SJCRH30 (cell line): ENCODE measurements at places on chromosomes 11 and 22. TPM values are rescaled to one million over a fixed set of nuclear protein-coding genes. Genes with fewer than 3 reads are reported as not detected.

DNA sequence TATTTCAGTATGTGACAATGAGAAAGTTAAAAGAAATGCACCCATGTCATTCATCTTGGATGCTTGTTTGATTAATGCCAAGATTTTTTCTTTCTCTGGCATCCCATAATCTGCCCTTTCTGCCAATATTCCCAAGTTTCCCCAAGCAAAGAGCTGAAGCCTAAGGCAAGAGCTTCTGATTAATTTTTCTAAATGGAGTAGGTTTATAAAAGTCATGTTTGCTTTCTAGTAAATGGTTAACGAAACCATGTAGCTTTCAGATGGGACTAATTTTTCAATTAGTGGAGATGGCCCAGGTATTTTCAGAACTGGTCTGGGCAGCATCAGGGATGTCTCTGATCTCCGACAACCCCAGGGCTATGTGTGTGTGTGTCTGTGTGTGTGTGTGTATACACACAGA, 55.3 kb downstream of the LRRC4C start:
- H3K36me3 ChIP-seq = no peaks in the 10 kb centered on the region
- H3K4me3 ChIP-seq = no peak overlapping the region
- no peaks in the 10 kb centered on the region for H3K4me1 ChIP-seq
- 0 out of 2 replicates have a peak, but pooled peaks cover 6% of the 10 kb centered on the region for H3K27me3 ChIP-seq

The SCGB1D2 gene
- total RNA-seq = not detected in 2 replicates

DNA sequence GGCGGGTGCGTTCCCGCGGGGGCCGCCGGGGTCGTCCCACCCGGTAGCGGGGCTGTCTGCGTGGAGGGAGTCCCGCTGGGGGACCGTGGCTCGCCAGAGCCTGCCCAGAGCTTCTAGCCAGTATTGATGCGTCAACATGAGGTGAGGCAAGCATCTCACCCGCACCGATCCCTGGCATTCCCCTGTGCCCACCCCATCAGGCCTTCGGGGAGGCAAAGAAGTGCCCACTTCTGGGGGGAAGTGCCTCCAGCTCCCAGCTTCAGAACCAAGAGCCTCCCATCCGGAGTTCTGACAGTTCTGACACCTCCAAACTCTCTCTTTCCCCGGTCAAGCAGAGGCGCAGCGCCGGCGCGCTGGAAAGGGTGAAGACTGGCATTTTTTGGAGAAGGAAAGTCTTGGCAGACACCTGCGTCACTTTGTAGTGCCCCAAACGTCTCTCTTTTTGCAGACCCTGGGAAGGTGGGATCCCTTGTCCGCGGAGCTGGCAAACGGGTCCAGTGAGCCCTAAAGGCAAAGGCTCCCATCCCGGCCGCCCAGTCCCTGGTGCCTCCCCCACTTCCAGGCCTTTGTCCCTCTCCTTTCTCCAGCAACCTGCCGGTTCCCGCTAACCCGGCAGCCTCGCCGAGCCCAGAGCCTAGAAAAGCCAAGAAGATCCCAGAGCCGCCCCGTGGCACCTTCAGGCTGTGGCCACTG, 3.2 kb upstream of the PAX6 start:
- no peaks in the 10 kb centered on the region for H3K27me3 ChIP-seq
- no peaks in the 10 kb centered on the region for H3K36me3 ChIP-seq
- no peak for DNase-seq
- no peak overlapping the region for H3K27ac ChIP-seq

- peaks cover 15% of the 10 kb centered on the region for H3K4me1 ChIP-seq
- H3K36me3 ChIP-seq = no peaks in the 10 kb centered on the region
- no peak overlapping the region for H3K27ac ChIP-seq
- DNase-seq = no peak
Observed at GRCh38 chr22:22655452-22656290, 11.3 kb downstream of the GGTLC2 start.

The STX5 gene
- 22.7 and 27.5 TPM in 2 replicates for total RNA-seq

- DNase-seq = no peak
- peaks cover 27% of the 10 kb centered on the region for H3K36me3 ChIP-seq
- H3K4me1 ChIP-seq = no peaks in the 10 kb centered on the region
- no peak overlapping the region for H3K27ac ChIP-seq
Observed at GRCh38 chr11:95802806-95803205, 12.5 kb downstream of the CEP57 start.

The LMO2 gene
- 0.63 and 1.2 TPM in 2 replicates for total RNA-seq

DNA sequence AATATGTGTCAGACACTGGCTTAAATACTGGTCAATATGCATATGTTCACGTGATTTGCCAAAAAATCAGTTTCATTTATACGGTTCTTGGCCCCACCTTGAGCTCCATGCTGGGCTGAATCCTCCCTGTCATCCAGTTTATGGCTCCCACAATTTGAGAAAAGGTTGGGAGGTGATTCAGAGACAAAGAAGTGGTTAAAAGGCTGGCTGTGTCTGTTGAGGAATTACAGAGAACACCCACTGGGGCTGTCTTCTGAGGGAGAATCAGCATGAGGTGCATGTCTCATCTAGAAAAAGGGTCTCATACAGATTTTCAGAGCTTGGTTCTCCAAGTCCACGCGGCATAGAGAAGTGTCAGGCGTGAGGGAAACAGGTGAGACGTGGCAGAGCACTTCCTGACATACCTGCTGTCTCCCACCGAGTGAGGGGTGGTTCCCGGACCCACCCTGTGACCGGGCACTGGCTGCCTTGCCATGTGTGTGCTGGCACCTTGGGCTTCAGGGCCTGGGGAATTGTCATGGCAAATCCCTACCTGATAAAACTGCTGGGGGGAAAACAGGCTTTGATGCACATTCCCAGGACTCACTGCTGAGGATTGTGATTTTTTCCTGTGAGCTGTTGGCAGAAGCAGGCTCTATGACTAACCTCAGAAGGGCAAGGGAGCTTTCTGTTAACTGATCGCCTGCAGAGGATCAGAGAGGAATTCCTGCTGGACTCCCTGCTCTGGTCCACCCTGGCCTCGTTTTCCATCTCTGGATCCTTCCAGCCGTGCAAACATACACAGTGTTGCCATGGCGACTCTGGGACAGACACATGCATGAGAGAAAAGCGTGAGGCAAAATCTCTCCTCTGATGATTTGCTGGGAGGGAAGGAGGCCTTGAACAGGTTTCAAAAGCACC, 223.6 kb downstream of the ADAMTS15 start:
- no peak overlapping the region for H3K4me3 ChIP-seq
- H3K4me1 ChIP-seq = peaks cover 39% of the 10 kb centered on the region
- no peaks in the 10 kb centered on the region for H3K36me3 ChIP-seq
- no peaks in the 10 kb centered on the region for H3K27me3 ChIP-seq
- no peak for DNase-seq

GRCh38 chr11:105975128-105975527, 46.9 kb downstream of the MSANTD4 start:
- no peaks in the 10 kb centered on the region for H3K36me3 ChIP-seq
- no peak for DNase-seq
- no peak overlapping the region for H3K4me3 ChIP-seq
- no peaks in the 10 kb centered on the region for H3K4me1 ChIP-seq
- H3K27ac ChIP-seq = no peak overlapping the region
- no peaks in the 10 kb centered on the region for H3K27me3 ChIP-seq

DNA sequence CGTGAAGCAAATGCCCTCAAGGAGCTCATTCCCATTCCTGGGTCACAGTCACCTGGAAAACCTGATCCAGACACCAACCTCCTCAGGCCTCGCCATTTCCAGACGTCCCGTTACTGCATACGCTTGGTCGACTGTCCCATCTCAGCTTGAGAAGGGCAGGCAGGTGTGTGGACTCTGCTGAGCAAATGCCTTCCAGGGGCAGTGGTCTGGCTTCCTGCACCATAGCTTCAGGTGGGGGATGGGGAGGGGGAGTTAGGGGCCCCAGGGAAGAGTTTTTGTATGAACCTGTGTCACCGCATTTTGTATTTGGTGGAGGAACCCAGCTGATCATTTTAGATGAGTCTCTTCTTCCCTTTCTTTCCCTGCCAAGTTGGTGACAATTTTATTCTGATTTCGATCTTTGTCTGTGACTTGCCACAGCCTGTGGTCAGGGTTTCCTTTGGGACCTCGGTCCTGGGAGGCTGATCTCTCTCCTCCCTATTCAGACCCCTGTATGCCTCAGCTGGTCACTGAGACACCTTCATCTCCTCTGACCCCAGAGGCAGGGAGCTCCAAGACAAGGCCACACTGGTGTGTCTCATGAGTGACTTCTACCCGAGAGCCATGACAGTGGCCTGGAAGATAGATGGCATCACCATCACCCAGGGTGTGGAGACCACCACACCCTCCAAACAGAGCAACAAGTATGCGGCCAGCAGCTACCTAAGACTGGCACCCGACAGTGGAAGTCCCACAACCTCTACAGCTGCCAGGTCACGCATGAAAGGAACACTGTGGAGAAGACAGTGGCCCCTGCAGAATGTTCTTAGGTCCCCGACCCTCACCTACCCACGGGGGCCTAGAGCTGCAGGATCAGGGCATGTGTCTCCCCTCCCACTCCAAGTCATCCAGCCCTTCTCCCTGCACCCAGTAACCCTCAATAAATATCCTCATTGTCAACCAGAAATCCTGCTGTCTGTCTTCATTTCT, 22.9 kb downstream of the IGLL5 start:
- H3K27ac ChIP-seq = no peak overlapping the region
- H3K36me3 ChIP-seq = no peaks in the 10 kb centered on the region
- no peaks in the 10 kb centered on the region for H3K27me3 ChIP-seq
- H3K4me1 ChIP-seq = peaks cover 13% of the 10 kb centered on the region
- no peak for DNase-seq

DNA sequence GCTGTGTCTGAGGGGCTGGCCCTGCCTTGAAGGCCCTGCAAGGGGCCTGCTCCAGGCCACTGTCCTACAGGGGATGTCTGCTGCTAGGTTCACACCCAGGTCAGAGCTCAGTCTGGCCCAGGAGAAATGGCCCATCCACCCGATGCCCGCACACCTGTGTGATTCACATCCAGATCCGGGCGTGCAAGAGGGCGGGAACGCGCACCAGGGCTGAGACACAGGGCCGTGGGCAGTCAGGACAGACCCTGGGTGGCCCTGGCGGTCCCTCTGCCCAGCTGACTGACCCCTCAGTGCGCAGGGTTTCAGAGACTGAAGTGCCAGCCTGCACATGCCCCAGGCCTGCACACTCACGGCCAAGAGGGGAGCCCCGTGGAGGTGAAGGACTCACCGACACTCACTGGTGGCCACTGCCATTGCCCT, 7.4 kb downstream of the TOLLIP start:
- H3K27me3 ChIP-seq = no peaks in the 10 kb centered on the region
- 0 out of 2 replicates have a peak, but pooled peaks cover 2% of the 10 kb centered on the region for H3K36me3 ChIP-seq
- no peak overlapping the region for H3K4me3 ChIP-seq
- no peak for DNase-seq

DNA sequence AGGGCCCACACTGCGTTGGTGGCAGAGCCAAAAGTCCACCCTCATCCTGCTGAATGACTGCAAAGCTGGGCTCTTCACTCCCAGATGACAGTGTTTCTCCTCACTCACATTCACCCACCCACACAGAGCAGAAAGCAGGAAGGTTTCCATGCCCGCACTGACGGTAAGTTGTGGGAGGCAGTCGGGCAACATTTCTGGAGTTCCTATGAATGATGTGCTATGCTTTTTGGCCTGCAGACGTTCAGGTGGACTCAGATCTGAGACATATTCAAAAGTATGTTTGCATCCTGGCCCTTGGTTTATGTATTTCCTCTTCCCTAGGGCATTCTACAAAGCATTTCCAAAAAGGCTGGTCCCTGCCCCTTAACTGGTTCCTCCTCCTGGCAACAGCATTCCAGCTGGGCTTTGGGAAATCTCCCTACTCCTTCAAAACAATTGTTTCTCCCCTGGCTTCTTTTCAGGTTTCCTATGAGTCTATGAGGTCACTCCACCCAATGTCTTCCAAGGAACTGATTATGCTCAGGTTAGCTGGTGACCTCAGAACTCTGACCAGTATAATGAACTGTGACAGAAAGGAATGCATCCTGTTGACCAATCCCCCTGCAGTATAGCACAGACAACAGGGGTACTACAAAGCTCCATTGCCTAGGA, 36.4 kb downstream of the PACSIN2 start:
- no peak for DNase-seq
- no peaks in the 10 kb centered on the region for H3K27me3 ChIP-seq
- no peak overlapping the region for H3K27ac ChIP-seq
- no peaks in the 10 kb centered on the region; the same call in 1 of the 2 replicates for H3K36me3 ChIP-seq
- H3K4me1 ChIP-seq = peaks cover 8% of the 10 kb centered on the region

The OR5B21 gene
- total RNA-seq = not detected in 2 replicates

- H3K27me3 ChIP-seq = no peaks in the 10 kb centered on the region
- H3K27ac ChIP-seq = no peak overlapping the region
- no peaks in the 10 kb centered on the region for H3K4me1 ChIP-seq
- H3K4me3 ChIP-seq = no peak overlapping the region
Observed at GRCh38 chr22:30830907-30831306, 136.2 kb downstream of the OSBP2 start.

GRCh38 chr11:63869683-63870082, 30.8 kb downstream of the MARK2 start:
- 0 out of 2 replicates have a peak, but pooled peaks cover 5% of the 10 kb centered on the region for H3K36me3 ChIP-seq
- DNase-seq = no peak
- H3K27ac ChIP-seq = no peak overlapping the region
- H3K4me1 ChIP-seq = peaks cover 16% of the 10 kb centered on the region

The CARD16 gene
- 0.25 and 0.53 TPM in 2 replicates for total RNA-seq

The BATF2 gene
- 0.43 and 0.51 TPM in 2 replicates for total RNA-seq

- H3K27ac ChIP-seq = no peak overlapping the region
- H3K36me3 ChIP-seq = no peaks in the 10 kb centered on the region
- DNase-seq = no peak
- H3K4me3 ChIP-seq = no peak overlapping the region
Observed at GRCh38 chr11:77353131-77353530, 51.6 kb upstream of the GDPD4 start.

- no peak for DNase-seq
- no peaks in the 10 kb centered on the region; the same call in 1 of the 2 replicates for H3K27me3 ChIP-seq
- no peaks in the 10 kb centered on the region for H3K36me3 ChIP-seq
- no peak overlapping the region for H3K4me3 ChIP-seq
- no peaks in the 10 kb centered on the region for H3K4me1 ChIP-seq
- H3K27ac ChIP-seq = no peak overlapping the region
Observed at GRCh38 chr22:22226448-22227187, 18.0 kb upstream of the VPREB1 start.

DNA sequence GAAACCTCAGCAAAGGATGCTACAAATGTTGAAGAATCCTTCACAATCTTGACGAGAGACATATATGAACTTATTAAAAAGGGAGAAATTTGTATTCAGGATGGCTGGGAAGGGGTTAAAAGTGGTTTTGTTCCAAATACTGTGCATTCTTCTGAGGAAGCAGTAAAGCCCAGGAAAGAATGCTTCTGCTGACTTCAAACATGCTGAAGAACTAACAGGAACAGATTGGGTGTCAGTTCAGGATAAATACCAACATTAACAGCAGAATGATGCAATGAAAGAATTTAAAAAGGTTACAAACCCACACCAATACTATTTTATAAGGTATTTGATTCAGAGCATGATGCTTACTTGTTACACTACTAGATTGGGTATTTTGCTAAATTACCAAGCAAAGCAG, 33.9 kb downstream of the RAB39A start:
- H3K27ac ChIP-seq = no peak overlapping the region
- H3K4me3 ChIP-seq = no peak overlapping the region
- no peak for DNase-seq
- H3K27me3 ChIP-seq = no peaks in the 10 kb centered on the region
